ENCODE measurements at places on chromosomes 1 and 21. TPM values are rescaled to one million over a fixed set of nuclear protein-coding genes. Genes with fewer than 3 reads are reported as not detected.

DNA sequence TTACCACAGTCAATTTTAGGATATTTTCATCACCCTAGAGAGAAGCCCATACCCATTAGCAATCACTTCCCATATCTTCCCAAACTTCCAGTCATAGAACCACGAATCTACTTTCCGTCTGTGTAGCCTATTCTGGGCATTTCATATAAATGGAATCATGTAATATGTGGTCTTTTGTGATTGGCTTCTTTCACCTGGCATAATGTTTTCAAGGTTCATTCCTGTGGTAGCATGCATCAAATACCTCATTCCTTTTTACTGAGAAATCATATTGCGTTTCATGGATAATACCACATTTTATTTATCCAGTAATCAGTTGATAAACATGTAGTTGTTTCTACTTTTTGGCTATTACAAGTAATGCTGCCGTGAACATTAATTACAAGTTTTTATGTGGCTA, 21.5 kb downstream of the DESI2 start:
- no peak for DNase-seq

- no peak for DNase-seq
These were observed 79.0 kb downstream of the HS2ST1 start for GRCh38 chr1:86993269-86993985.

GRCh38 chr1:116765962-116766361, 11.7 kb downstream of the CD2 start:
- DNase-seq: no peak

GRCh38 chr1:167601442-167602383, 28.3 kb upstream of the RCSD1 start:
- DNase-seq: no peak

- DNase-seq: no peak
These were observed 673.6 kb upstream of the ADGRL2 start for GRCh38 chr1:81126989-81127581.

GRCh38 chr1:21607549-21608529, 61.3 kb downstream of the RAP1GAP start:
- DNase-seq: peak; percentile 75

DNA sequence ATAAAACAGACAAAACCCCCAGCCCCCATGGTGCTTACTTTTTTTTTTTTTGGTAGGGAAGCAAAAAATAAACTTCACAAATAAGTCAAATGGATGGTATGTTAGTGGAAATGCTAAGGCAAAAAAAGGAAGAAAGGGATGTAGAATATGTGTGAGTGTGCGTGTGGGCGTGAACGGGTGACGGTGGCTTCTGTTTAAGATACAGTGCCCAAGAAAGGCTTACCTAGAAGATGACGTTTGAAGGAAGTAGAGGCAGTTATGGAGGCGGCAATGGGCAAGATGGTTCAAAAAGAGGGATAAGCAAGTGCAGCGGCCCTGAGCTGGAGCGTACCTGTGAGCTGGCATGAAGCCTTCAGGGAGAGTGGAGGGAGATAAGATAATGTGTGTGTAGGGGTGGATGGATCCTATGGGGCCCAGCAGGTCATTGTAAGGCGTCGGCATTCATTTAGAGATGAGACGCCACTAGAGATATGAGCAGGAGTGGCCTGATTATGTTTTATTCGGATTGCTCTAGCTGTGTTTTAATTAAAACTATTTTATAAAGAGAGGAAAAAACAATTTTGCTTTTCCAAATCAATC, 19.9 kb downstream of the LEPR start:
- no peak for DNase-seq

DNA sequence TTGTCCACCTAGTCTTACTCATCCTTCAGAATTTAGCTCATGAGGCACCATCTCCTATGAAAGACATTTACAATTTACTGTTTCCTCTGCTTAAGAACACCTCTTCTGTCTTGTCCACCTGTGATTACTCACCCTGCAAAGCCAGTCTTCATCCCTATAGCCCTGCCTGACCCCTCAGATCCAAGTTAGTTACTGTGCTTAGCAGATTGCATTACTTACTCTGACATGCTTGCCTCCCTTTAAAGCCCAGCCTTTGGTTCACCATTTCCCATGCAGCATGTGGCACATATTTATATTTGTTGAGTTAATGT, 60.9 kb upstream of the VCAM1 start:
- no peak for DNase-seq

GRCh38 chr1:38508232-38508631, 351.3 kb downstream of the RRAGC start:
- DNase-seq: no peak

DNA sequence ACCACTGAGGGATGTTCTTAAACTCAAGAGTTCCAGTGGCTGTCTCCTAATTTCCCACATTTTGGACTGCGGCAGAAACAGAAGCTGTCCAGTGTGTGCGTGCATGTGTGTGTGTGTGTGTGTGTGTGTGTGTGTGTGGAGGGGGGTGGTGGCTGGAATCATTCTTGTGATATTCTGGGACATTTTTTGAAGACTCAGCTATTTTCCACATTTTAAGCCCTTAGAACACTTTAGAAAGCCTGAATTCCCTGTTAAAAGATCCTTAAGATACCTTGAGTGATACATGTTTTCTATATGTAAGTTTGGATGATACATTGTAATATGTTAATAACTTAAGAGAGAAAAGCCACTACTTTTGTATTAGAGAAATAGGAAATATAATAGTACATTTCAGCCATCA, 636.4 kb downstream of the PLPP3 start:
- DNase-seq: no peak

GRCh38 chr1:174448974-174449373, 1.2 kb downstream of the GPR52 start:
- DNase-seq: no peak

GRCh38 chr1:55040083-55040932, 960 bp downstream of the PCSK9 start:
- DNase-seq: no peak

GRCh38 chr1:25209516-25209915, 22.8 kb downstream of the SYF2 start:
- no peak for DNase-seq

GRCh38 chr1:202862679-202863560, 26.0 kb downstream of the RABIF start:
- DNase-seq: no peak

GRCh38 chr21:34630536-34631143, 15.7 kb upstream of the RCAN1 start:
- peak; percentile 20 for DNase-seq

- no peak for DNase-seq
These were observed 3.5 kb downstream of the TNFRSF14 start for GRCh38 chr1:2559509-2560298.

DNA sequence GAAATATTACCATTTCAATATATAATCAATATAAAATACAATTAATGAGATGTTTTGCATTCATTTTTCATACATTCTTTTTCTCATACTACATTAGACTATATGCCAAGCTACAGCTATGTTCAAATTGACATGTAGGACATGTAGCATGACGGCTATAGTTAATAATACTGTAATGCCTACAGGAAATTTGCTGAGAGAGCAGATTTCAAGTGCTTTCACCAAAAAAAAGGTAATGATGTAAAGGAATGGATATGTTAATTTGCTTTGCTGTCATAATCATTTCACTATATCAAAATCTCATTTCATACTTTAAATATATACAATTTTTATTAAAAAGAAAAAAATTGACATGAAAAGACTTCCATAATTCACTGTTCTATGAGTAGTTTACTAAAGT, 215.1 kb downstream of the KCNH1 start:
- DNase-seq: no peak

GRCh38 chr1:43912607-43913006, 21.0 kb upstream of the ARTN start:
- no peak for DNase-seq

DNA sequence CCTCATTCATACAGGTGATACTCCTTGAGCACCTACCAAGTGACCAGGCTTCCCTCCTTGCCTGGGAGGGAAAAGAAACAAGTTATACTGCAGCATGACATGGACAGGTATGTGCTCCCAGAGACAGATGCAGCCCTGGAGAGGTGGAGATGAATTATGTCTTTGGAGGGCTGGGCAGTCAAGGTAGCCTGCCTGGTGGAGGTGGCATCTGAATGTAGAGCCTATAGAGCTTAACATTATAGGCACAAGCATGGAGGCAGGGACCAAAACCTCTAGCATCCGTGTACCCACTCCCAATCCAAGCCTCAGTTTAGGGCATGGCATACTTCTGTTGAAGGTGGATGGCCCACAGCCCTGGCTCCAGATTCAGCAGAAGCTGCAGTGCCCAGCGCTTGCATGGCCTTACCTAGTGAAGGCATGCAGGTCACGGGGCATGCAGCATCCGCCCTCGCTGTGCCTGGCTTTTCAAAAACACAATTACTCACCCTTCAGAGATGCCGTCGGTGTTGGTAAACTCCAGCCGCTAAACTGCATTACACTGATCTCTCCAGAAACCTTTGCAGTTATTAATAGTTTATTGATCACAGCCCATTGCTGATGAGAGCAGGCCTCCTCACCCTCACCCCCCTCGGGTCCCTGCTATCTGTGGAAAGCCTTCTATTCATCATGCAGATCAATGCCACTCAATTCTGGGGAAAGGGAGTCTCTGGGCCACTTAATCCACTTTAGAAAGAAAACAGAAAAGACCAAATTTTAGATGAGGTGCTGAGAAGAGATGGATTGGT, 151.1 kb upstream of the KLHDC7A start:
- DNase-seq: no peak

DNA sequence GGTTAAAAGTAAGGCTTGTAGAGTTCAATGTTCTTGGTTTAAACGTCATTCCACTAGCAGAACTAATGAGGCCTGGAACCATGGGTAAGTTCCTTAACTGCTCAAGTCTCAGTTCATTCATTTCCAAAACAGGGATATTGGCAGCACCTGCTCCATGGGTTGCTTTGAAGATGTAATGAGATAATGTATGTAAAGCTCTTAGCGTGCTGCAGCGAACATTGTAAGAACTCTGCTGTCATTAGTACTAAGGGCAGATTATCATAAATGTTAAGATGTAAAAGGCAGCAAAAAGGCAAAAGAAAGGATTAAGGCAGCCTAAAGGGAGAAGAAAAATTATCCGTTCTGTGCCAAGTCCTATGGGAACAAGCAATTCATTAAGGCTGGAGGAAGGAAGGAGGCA, 129.1 kb upstream of the NGF start:
- no peak for DNase-seq

- no peak for DNase-seq
These were observed 102.3 kb downstream of the TMEM53 start for GRCh38 chr1:44571712-44572571.

- no peak for DNase-seq
These were observed 7.6 kb downstream of the ATP1A1 start for GRCh38 chr1:116380499-116381242.

DNA sequence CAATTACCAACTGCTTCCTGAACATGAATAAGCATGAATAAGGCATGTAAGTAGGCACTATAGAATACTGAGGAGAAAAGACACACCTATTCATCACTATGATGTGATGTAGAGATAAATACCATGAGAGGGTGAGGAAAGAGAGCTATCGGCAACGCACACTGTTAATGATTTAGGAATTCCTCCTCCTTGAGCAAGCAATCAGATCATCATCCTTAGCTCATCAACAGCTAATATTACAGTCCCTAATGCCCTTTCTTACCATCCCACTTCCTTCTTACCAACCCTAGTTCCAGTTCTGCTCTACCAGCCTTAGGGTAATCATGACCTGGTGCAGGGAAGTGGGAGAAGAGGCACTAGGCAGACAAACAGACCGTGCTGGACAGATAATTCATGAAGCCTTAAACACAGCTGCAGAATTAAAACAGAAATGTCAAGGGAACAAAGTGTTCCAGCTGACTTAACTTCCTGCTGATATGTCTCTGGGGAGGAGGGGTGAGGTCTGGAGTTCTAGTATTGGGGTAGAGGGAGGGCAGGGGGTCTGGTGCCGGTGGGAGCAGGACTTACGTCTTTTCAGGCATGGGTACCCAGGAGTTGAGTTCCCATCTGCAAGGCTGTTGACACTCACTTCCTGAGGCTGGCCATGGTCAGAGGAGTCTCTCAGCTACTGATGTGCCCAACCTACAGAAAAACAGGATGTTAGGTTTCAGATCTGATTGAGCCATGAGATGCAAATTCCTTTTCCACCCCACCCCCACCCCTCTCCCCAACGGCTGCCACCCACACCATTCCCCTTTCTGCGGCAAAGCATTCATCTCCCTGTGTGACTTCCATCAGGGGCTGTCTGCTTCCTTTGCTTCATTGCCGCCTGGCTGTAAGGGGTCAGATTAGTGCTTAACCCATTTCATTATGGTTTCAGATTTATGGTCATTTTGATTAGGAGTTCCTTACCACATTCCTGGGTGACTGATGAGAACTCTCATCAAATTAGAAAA, 12.6 kb upstream of the RCSD1 start:
- no peak for DNase-seq

- DNase-seq: no peak
These were observed 546.9 kb upstream of the ADAMTS5 start for GRCh38 chr21:27513825-27514224.

GRCh38 chr1:210949039-210949438, 184.9 kb downstream of the KCNH1 start:
- DNase-seq: no peak

- DNase-seq: no peak
These were observed 31.0 kb downstream of the UCK2 start for GRCh38 chr1:165858364-165858823.

- no peak for DNase-seq
These were observed 71.0 kb upstream of the ANGPTL1 start for GRCh38 chr1:178941849-178942248.

DNA sequence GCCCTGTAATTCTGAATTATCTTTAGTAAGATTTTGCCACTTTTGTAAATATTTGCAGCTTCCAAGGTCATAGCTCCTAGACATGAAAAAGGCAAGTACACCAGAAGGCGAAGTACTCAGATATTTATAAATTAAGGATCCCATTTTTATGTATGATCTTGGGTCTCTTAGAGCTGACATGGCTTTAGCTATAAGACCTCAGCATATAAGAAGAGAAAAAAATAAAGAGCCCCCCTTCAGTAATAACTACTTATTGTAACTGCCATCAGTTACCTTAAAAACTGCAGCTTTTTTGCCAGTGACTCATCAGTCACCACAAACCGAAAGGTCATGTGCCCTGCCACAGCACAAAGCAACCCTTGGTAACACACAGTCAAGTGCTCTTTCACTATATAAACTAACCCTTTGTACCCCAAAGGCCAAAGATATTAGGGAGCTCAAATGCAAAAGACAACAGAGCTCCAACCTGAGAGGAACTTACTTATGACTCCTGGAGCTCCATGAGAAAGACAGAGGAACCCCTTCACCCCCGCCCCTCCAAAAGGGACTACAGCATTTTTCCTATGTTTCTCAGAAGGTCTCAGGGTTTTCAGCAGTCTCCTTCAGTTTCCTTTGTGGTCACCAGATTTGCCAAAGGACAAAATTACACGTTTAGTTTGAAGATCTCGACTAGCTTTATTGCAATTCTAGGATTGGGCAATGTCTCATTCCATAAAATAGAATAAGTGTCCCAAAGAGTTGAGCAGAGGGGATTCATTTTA, 219.8 kb upstream of the DUSP10 start:
- no peak for DNase-seq

Gene HCRTR1
- total RNA-seq: not detected

Gene MR1
- total RNA-seq: 17.1 TPM

Gene BATF3
- not detected for total RNA-seq

Gene WNT4
- total RNA-seq: 26.8 TPM

Gene LCE2C
- 669 TPM for total RNA-seq

Gene SH2D1B
- total RNA-seq: not detected

Gene FRRS1
- 29.9 TPM for total RNA-seq

Gene OPRD1
- total RNA-seq: not detected

Gene YRDC
- total RNA-seq: 20.1 TPM

Gene TACSTD2
- 151 TPM for total RNA-seq

Gene ZBTB8A
- 2.3 TPM for total RNA-seq

Gene AADACL3
- 70.4 TPM for total RNA-seq

Gene MRPS14
- 22.9 TPM for total RNA-seq

Gene TSPAN1
- 7.8 TPM for total RNA-seq

Gene OR14A2
- total RNA-seq: not detected

Gene CFAP107
- not detected for total RNA-seq

Measured in suprapubic skin (tissue), 4 donors.